Fibroblast of skin of left biceps (primary cell): ENCODE measurements at places on chromosomes 12 and 14.

- DNase-seq: peak; percentile 9
These were observed 47.2 kb downstream of the RFX4 start for GRCh38 chr12:106629797-106630659.

GRCh38 chr12:110600254-110600653 lies 13.7 kb upstream of the TCTN1 start:
- no peak for DNase-seq

- no peak for DNase-seq
These were observed 237.7 kb downstream of the TRHDE start for GRCh38 chr12:72509891-72510290.

DNA sequence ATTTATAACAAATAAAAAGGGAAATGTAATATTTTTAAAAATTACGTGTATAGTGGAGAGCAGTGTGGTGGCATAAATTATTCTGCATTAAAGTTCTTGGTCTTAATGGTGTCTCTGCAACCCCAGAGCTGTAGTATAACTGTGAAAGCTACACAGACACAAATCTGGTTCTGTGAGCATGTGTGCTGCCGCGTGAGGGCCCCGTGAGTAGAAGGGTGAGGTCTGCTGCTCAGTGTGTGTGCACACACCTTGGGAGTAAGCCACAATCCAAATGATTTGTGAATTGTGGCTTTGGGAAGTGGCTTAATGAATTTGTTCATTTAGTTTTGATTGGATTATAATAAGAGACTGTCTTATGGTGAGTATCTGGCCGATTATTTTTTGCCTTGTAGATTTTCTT lies 16.8 kb downstream of the PELI2 start:
- DNase-seq: no peak

DNA sequence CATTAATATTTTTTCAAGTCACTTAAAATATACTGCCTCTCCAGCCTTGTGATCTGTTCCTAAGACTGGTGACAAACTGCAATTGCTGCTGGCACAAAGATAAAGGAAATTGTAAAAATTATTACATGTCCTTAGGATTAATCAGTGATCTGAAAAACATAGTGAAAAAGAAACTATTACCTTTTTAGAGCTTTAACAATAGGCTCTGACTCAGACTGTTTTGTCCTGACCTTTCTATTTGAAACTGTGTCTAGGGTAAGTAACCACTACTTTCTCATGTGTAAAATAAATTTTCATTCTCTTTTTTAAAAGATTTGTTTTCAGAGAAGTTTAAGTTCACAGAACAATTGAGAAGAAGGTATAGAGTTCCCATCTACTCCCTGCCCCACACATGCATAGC lies 80.4 kb upstream of the CLEC14A start:
- no peak for DNase-seq

- no peak for DNase-seq
These were observed 120.0 kb upstream of the NOS1 start for GRCh38 chr12:117481470-117481869.

DNA sequence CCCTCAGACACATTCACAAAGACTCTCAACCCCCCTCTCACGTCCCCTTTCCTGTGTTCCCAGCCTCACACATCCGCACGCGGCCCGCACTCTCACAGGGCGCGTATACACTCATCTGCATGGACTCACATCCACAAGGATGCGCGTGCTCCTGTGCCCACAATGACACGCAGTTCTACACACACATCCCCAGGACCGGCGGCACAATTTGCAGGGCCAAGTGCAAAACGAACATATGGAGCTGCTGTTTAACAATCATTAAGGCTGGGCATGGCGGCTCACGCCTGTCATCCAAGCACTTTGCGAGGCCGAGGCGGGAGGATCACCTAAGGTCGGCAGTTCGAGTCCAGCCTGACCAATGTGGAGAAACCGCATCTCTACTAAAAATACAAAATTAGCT lies 36.4 kb upstream of the EML1 start:
- no peak for DNase-seq

DNA sequence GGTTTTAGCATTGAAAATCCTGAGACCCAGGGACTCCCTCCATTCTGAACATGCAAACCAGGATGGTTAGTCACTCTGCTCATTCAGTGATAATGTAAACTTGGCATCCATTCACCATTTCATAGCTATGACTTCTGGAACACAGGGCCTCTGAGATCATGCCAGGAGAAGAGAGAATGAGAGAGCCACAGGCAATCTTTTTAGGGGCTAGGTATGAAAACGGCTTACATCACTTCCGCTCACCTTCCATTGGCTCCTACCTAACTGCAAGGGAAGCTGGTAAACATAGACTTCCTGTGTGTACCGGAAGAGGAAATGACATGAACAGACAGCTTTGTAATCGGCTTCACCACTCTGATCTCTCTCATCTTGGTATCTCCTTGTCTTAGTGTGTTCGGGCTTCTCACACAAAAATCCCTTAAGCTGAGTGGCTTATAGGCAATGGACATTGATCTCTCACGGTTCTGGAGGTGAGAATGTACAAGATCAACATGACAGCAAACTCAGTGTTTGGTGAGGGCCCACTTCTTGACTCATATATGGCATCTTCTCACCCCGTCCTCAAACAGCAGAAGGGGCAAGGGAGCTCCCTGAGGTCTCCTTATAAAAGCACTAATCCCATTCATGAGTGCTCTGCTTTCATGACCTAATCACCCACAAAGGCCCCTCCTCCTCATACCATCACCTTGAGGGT lies 465.9 kb upstream of the TBX3 start:
- peak; percentile 76 for DNase-seq

- no peak for DNase-seq
These were observed 68.8 kb downstream of the RERG start for GRCh38 chr12:15152456-15152855.

DNA sequence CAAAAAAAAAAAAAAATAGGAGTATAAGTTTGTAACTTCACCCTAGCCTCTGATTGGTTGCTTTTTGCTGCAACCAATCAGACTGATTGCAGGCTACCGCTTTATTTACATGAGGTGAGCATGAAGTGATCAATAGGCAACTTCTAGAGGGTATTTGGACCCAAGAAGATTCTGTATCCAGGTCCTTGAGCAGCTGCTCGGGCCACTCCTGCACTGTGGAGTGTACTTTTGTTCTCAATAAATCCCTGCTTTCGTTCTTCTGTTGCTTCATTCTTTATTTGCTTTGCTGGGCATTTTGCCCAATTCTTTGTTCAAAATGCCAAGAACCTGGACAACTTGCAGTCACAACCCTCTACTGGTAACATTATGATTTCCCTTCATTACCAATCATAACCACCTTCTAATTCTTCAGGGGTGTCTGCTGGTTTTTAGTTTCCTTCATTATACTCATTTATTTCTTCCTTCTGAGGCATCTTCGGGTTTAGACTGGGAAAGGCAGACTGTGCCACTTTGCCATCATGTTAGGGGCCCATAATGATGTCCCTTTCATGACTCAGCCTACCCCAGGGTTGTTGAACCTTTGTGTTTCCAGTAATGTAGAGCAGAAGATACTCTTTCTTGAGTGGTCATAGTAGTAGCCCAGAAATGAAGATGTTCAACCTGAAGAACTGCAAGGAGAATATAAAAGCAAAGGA lies 43.4 kb upstream of the LIMA1 start:
- DNase-seq: no peak

DNA sequence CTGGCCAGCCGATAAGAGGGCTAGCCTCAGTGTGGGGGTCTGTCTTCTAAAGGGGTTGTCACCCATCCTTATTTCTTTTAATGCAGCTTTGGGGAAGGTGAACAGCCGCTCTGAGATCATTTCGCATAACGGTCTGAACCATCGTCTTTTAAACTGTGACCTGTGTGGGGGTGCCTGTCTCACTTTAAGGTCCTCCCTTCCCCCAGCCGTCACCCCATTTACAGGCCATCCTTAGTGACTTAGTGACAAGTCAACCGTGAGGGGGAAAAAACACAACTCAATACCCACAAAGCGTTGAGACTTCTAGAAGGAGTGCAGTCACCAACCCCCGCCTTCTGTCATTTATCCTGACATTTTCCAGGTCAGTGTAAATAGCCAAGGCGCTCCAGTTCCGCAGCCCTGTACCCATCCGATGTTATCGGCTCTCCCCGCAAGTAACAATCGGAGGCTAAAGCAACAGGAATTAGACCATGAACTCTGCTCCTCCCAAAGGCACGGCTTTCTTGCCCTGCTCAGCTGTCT lies 505 bp upstream of the DENND5B start:
- no peak for DNase-seq

GRCh38 chr12:39617887-39618286 lies 1.7 kb downstream of the ABCD2 start:
- no peak for DNase-seq

GRCh38 chr12:45130881-45131281 lies 80.0 kb upstream of the DBX2 start:
- peak; percentile 4 for DNase-seq

DNA sequence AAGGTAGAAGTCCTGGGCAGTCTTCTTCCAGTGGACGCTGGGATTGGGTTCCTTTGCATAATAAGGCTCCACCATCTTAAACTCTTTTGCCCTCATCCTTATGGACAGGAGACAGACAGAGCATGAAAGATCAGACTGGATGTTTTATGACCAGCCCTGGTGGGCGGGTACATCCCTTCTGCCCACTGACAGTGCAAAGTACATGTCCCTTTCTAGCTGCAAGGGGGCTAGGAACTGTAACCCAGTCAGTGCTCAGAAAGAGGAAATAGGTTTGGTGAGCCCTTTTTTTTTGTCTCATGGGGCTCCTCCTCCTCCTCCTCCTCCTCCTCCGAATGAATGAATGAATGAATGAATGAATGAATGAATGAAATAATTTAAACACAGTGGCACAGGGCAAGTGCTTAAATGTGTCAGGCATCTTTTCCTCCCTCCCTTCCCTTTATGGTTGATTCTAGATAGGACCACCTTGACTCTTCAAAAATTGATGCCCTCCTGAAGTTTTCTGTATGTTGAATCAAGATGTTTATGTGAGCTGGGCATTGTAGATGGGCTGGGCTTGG lies 36.4 kb upstream of the HNF1A start:
- no peak for DNase-seq

DNA sequence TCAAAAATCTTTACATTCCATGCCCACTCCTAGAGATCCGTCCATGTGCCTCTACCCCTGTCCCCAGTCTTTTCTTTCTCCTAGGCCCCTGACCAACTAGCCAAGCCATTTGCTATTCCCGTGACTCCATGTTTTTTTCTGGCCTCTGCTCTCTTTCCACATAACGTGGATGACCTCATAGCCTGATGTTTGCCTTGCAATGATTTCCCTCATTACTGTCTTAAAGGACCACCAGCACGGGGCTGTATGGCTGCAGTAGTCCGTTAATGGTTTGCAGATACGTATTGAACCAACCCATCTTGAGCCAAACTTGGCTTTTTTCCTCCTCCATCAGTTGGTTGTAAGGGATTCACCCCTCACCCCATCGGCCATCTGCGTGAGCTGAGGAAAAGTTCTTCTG lies 226.0 kb downstream of the PCNX1 start:
- no peak for DNase-seq

DNA sequence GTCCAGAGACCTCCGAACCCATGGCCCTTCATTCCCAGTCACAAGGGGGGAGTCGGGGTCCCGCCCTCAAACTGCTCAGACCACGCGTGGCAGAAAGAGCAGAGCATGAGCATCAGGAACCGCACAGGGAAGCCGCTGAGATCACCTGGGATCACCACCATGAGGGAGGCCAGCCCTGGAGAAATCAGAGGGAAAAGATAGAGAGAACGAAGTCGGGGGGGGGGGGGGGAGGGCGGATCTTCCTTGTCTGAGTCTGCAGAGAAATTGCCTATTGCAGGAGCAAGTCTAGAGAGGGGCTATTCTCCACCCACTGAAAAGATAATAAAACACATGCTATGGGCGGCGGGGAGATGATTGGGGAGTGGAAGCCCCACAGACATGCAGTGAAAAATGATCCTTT lies 884 bp upstream of the TMEM132C start:
- DNase-seq: no peak

DNA sequence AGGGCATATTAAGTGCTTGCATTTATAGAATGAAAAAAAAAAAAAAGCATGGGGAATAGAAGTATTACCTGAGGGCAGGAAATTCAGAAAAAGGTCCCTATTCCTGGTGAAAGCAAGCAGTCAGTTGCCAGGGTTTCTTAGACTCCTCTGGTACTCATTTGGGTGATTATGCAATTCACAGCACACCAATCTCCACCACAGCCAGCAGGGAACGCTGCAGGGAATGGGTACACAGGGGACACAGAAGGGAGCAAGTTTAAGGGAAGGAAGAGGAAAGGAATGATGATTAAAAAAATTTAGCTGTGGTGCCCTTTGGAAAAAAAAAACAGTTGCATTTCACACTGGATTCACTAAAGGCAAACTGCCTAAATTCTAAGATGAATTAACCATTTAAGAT lies 14.2 kb downstream of the BLTP3B start:
- no peak for DNase-seq

GRCh38 chr12:29662734-29663323 lies 120.9 kb downstream of the TMTC1 start:
- DNase-seq: no peak

GRCh38 chr14:79534703-79535353 lies 676.5 kb downstream of the DIO2 start:
- no peak for DNase-seq

GRCh38 chr14:64536488-64537245 lies 3.9 kb upstream of the HSPA2 start:
- peak; percentile 43 for DNase-seq

- DNase-seq: no peak
These were observed 183.3 kb downstream of the CCDC59 start for GRCh38 chr12:82174936-82175335.

DNA sequence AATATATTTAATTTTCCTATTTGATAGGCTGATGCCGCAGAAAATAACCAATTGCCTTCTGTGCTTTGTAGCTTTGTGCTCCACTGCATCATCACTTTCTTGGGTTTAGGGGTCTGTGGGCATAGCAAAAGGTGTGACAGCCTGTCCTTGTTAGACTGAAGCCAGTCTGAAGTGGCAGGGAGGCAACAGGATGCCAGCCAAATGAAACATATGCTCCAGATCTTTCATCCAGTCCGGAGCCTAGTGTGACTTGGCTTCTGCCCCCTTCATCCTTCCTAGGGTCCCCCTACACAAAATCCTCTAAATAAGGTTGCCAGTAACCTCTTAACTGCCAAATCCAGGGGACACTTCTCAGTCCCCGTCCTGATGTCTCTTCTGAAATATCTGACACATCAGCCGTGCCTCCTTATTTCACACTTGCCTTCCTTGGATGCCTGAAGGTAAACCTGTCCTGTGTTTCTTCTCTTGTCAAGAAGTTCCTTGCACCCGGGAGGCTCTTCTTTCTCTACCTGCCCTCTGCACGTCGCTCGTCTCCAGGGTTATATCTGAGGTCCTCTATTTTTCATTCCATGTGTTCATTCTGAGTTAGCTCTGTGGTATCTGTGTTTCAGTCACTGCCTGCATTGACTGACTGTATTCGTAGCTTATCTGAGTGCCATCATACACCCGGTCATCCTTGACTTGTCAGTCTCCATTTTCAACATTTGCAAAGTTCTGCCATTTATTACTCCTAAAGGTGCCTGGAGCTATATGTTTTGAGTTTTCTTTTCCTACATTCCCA lies 47.8 kb downstream of the HMGA2 start:
- DNase-seq: no peak

DNA sequence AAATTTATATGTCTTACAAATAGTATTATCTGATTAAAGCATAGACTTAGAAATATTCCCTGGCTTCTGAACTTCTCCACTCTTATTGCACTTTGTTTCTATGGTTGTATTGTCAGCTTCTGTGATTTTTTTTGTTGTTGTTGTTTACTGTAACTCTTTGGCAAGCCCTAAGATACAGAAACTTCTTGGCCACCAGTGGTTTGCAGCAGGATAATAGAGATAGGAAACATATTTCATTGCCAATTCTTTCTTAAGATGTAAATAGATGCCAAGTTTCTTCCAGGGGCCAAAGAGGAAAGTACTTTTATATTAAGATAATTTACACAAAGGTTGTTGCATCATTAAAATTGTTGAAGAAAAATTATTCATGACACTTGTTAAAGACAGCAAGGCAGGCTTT lies 123.8 kb downstream of the PTPRB start:
- DNase-seq: no peak
